ENCODE measurements at places on chromosomes 12 and 14. TPM values are rescaled to one million over a fixed set of nuclear protein-coding genes. Genes with fewer than 3 reads are reported as not detected.

GRCh38 chr12:23359975-23360701 lies 589.3 kb downstream of the SOX5 start:
- no peak for DNase-seq

- DNase-seq: no peak
Observed at GRCh38 chr12:76413121-76413520, 64.9 kb upstream of the BBS10 start.

DNA sequence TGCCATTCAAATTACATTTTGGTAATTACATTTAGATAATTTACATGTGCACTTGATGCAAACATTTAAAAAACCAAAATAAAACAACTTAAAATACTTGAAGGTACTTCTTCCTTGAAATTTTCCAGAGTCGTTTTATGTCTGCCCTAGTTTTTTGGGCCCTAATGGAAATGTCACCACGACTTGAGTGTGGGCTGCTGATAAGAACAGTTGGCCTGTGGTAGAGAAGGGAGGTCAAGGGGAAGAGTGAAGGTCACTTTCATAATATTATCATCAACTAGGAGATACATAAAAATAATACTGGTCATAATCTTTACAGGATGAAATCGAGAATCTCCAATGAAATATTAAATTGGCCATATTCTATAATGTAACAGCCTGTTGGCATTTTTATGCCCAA lies 23.1 kb downstream of the ZDHHC17 start:
- no peak for DNase-seq

DNA sequence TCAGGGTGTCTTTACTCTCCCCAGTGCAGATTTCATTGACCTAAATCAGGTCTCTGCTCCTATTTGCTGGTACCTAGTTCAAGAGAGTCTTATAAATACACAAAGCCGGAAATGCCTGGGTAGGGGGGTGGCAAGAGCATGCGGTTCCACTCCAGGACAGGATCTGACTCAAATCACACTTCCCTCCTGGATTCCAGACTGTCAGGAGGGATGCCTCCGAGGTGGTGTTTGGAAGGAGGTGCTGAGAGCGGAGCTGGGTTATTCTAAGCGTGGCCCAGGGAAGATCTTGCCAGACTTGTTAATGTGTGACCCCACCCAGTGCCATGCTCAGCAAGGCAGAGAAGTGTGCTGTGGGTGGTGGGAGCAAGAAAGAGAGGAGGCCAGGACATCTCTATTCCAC lies 49.8 kb downstream of the B4GALNT3 start:
- no peak for DNase-seq

DNA sequence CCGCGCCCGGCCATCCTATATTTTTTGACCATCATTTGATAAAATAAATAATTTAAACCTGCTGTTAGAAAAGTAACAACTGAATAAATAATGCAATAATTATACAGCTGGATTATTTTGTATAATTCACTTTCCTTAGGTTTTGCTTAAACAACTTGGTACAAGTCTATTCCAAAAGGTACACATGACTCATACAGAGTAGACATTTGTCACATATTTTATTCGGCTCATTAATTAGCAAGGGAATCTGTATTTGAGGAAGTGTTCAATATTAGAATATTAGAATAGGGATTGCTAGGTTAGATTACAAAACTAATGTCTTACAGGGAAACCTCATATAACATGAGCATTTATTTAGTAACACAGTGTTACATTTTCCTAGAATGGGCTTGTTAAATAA lies 48.7 kb downstream of the ATP2A2 start:
- no peak for DNase-seq

GRCh38 chr12:4213471-4213870 lies 60.1 kb upstream of the CCND2 start:
- DNase-seq: no peak

- DNase-seq: no peak
Observed at GRCh38 chr12:49524660-49525324, 14.0 kb upstream of the KCNH3 start.

- no peak for DNase-seq
Observed at GRCh38 chr12:93957168-93957567, 191.2 kb upstream of the PLXNC1 start.

- no peak for DNase-seq
Observed at GRCh38 chr12:72219937-72220336, 52.2 kb upstream of the TRHDE start.

GRCh38 chr14:30264161-30264560 lies 294.8 kb upstream of the G2E3 start:
- DNase-seq: no peak

DNA sequence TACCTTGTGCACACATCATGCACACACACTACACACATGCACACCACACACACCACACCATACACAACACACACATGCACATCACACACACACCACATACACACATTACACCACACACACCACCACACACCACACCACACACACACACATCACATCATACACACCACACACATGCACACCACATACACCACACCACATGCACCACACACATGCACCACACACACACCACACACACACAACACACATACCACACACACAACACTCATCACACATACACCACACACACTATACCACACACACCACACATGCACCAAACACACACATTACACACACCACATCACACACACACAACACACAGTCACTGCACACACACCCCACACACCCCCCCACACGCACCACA lies 38.1 kb downstream of the SDR9C7 start:
- no peak for DNase-seq

Gene TAS2R30
- polyA plus RNA-seq: 0.07 TPM

Gene OVCH1
- 0.22 TPM for polyA plus RNA-seq

Gene CCDC175
- not detected for polyA plus RNA-seq

Gene DCN
- polyA plus RNA-seq: 4,723 TPM

Gene NUP107
- polyA plus RNA-seq: 46.7 TPM

Gene SP7
- polyA plus RNA-seq: not detected

Data from AG04450 (cell line).